ENCODE measurements at places on chromosomes 13 and 19.

- DNase-seq, result no peak
These were observed 510.0 kb upstream of the KLF12 start for GRCh38 chr13:74644229-74644628.

GRCh38 chr19:47523473-47523872 is 8.6 kb upstream of the NAPA start:
- no peak for DNase-seq

DNA sequence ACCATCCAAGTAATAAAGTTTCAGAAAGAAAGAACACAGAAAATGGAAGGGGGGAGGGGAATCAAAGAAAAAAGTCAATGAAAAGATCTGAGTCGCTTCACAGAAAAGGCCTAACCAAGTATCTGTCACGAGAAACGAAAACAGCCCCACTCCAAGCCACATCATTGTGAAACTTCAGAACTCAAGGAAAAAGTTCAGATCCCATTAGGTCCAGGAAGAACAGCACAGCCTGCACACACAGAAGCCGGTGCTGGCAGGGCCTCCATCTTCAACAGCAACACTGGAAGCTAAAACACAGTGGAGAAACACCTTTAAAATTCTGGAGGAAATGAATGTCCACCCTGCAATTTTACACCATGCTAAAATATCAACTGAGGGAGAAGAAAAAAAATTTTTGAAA is 8.0 kb downstream of the STK24 start:
- DNase-seq, result no peak

DNA sequence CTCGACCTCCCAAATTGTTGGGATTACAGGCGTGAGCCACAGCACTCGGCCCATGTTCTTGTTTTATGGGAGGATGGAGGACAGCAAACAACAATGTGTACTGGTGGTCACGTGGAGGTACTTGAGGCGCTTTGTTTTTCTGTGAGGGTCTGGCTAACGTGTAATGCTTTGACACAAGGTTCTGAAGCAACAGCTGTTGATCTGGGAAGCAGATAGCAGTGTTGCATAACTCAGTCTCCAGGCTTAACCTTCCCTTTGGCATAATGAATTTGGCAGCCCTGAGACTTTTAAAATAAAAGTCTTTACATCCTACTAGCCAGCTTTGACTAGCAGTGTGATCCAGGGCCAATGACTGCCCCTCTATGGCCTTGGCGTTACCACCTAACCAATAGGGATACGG is 6.9 kb upstream of the ZNF580 start:
- no peak for DNase-seq

- no peak for DNase-seq
These were observed 86.3 kb downstream of the LRCH1 start for GRCh38 chr13:46639033-46639981.

DNA sequence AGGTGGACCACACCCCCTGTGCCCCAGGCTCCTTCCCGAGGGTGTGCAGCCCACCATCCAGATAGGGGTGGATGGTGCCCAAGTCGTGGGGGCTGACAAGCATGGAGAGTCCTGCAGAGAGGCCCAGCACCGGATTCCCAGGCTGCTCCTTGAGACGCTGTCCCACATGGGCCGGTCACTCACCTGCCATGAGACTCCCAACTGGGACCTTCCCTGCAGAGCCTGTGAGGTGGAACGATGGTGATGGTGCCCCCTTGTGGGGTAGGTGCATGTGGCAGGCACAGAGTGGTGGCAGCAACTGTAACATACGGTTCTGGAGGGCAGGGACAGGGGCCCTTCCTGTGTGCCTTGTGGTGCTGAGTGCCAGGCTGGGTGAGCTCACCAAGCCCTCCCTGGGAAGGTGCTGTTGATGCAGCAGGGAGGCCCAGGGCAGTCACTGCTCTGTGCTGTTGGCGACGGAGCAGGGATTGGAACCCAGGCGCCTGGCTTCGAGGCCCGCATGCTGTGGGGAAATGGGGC is 33.1 kb downstream of the PPP1R37 start:
- peak; percentile 41 for DNase-seq

DNA sequence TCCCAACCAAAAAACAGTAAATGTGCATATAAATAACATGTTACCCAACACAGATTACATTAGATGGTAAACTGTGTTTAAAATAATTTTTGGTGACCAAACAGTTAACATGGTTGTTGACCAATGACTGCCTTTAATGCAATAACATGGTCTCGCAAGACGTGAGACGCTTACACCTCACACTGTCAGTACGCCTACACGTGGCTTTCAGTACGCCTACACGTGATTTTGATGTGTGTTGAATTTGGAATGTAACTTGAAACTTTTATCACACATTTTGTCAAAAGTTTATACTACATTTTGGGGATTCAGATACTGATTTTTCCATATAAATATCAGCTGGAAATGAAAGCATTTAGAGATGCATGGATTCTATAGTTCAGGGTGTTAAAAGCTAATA is 32.0 kb downstream of the SLC7A9 start:
- no peak for DNase-seq

DNA sequence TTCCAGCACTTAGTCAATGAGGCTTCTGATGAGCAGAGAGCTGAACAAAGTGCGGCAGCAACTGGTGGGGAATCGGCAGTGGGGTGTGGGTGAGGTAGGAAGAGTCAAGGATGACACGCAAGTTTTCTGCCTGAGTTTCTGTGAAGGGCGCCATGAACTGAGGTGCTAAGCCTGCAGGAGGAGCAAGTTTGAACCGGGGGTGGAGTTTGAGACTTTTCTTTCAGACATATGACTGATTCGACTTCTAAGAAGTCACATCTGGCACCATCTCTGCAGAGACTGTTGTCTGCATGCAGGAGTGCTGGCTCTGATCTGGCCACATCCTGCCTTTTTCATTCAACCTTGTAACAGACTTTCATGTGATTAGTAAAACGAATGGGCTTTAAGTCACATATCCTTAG is 14.8 kb upstream of the GPI start:
- no peak for DNase-seq

DNA sequence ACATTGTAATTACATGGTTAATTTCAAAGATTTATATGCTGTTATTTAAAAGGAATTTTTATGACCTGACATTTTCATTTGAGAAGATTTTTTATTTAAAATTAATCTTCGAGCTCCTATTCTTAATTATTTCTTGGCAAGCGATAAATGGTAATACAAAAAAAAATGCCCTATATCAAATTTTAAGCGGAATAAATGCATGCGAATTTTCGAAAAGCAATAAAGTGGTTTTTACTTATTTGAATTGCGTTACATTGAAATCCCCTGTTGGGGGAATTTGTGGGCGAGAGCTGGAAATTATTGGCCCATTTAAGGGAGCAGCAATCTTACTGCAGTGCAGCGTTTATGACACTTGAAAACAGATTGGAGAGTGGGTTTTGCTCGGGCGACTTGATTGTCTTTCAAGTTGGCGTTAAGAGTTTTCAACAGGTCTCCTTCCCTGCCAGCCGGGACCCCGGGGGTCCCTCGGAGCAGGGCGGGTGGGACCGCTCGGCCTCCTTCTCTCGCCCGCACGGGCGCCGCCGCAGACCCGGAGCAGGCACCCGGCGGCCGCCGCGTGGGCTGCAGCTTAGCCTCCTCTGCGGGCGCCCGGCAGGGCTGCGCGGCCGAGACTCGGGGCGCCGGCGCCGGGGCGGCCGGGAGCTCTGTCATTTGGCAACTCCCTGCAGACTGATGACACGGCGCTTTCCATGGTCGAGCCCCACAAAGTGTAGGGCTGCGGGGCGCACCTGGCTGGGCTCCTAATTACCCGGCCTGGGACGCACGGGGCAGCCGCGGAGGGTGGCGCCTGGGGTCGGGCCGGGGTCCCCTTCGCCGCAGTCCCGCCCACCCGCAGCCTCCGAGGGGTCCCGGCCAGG is 255.1 kb upstream of the SOX21 start:
- no peak for DNase-seq

DNA sequence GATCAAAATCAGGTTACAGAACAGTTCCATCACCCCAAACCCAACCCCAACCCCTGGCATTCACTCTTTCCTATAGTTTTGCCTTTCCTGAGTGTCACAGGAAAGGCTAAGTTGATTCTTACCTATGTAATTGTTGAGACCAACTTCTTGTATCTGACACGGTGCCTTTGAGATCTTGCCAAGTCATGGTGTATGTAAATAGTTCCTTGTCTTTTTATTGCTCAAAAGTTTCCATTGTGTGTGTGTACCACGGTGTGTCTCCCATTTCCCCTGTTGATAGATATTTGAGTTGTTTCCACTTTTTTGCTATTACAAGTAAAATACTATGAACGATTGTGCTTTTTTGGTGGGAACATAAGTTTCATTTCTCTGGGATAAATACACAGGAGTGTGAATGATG is 3.3 kb upstream of the IGFL2 start:
- no peak for DNase-seq

DNA sequence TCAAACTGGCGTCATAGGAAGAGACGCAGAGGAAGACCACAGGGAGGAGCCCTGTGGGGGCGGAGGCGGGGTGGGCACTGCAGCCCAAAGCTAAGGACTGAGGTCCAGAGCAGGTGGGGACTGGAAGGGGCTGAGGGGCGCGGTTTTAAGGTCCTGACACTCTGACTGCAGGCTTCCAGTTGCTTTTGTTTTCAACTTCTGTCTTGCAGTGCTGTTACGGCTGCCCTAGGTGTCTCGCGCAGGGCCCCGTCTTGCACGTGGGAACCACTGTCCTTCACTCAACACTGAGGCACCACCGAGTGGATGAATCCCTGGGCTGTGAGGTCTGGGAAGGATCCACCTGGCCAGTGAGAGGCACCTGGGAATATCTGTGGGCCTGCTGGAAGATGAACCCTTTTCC is 76.0 kb downstream of the TEX29 start:
- no peak for DNase-seq

GRCh38 chr13:30346153-30346788 is 38.9 kb upstream of the KATNAL1 start:
- DNase-seq, result peak; percentile 31

- DNase-seq, result no peak
These were observed 2.3 kb downstream of the IER2 start for GRCh38 chr19:13152356-13152973.

DNA sequence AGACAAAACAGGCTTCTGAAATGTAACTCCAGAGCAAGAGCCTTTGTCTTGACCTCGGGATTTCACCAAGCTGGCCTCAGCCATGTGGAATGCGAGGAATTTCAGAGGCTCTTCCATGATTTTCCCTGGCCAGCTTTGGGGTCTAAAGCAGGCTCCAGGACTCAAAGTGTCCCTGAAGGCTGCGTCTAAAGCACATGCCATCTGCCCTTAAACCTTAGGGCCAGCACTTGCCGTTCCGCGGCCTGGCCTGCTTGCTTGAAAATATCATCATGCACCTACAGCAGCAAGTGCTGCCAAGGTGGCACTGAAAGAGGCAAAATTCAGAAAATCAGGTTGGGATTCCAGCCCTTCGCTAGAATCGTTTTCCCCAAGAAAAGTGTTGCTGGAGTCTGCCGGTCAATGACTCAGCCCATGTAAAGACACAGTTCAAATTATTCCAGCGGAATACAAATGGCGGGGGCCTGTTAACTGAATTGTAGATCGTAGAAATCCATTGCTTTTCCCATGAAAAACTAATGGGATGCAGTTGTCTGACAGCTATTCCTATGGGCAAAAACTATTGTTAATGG is 105.7 kb upstream of the RAP2A start:
- DNase-seq, result no peak

DNA sequence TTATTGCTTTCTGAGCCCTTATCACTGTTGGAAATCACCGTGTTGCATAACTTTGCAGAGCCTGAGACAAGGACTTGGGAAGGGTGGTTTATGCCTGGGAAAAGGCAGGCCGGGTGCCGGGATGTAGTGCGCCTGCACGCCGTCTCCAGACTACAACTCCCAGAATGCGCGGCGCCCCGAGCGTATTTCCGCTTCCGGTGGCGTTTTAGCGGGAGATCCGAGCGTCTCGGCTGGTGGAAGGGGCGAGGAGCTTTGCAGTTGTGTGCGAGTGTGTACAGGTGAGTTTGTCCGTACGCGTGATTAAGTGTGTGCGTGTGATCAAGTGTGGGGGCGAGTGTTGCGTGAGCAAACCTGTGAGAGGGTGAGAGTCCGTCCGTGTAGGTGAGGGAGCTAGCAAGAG is 75.4 kb downstream of the PEG3 start:
- DNase-seq, result no peak

DNA sequence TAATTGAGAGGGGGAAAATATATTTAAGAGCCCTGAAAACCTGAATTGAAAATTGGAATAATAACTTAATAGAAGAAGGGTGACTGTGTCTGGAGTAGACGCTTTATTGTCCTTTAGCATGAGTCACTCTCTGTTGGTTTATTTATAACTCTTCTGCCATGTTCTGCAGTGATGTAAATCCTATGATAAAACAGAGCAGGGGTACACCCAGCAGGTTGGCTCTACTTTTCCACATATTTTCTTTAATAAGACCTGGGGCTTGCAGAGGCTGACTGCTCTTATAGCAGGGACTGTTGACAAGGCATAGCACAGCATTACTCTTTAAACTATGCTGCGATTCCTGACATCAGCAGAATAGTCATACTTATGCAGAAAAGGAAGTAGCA is 389.9 kb upstream of the PCDH9 start:
- no peak for DNase-seq

DNA sequence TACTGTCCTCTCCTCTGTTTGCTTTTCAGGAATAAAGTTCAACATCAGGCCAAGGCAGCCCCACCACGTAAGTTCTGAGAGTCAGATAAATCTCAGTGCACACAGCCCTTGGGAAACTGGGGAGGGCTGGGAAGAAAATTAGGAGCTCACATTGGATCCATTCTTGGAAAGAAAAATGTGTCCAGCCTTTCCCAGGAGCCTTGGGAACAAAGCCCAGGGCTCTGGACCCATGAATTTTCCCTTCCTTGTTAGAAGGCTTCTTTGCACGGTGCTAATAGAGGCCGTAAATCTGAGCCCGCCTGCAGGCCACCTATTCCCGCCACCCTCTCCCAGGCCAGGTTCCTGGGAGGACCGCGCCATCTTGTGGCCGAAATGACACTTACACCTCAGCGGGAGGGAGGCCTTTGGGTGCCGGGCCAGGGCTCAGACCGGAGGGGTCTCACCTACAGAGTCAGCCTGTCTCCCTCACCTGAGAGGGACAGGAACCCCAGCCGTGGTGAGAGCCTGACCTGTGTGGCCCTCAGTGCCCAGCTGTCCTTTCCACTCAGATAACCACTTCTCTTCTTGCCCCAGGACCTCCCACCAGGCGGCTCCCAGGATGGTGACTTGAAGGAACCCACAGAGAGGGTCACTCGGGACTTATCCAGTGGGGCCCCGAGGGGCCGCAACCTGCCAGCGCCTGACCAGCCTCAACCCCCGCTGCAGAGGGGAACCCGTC is 25.1 kb upstream of the KCTD15 start:
- peak; percentile 44 for DNase-seq

DNA sequence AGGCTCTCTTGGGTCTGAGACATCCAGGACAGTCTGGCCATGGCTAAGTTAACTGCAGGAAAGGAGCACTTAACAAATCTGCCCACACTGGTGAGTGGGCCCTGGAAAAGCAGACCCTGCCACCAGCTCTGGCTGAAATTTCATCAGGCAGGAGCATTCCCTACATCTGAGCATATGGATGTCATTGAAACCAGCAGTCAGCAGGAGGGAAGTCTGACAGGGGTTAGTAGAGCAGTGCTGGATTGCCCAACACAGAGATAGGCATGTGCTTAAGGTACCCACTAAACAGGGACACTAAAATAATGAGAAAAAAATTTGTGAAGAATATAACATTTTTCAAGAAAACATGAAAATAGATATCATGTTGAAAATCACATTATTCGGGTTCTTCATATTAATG is 13.6 kb upstream of the ACOD1 start:
- DNase-seq, result no peak
